Skin of body (tissue), 3 donors: ENCODE measurements at places on chromosomes 13 and 19.

DNA sequence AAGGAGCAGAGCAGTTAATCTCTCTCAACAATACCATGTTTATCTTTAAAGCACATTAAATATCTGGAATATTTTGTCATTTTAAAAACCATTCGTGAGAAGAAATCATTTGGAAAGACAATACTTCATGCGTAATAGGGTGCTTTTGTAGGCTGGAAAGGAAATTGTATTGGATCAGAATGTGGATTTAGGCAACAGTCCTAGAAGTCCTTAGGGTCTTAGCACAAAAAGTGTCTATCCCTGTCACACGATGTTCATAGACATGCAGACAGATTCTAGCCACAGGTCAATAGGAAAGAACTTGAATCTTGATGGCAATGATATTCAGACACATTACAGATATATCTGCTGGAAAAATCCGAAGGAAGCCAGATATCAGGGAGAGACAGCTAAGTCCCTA, 156.0 kb downstream of the KCTD12 start:
- no peak for DNase-seq

GRCh38 chr13:27960362-27961226, 8.5 kb downstream of the CDX2 start:
- no peak for DNase-seq

GRCh38 chr19:32828643-32829344, 40.8 kb downstream of the SLC7A9 start:
- DNase-seq: no peak

- no peak for DNase-seq
These were observed 3.3 kb downstream of the ISYNA1 start for GRCh38 chr19:18434411-18435175.

GRCh38 chr19:28878862-28879566, 333.9 kb downstream of the UQCRFS1 start:
- peak; percentile 32 for DNase-seq

DNA sequence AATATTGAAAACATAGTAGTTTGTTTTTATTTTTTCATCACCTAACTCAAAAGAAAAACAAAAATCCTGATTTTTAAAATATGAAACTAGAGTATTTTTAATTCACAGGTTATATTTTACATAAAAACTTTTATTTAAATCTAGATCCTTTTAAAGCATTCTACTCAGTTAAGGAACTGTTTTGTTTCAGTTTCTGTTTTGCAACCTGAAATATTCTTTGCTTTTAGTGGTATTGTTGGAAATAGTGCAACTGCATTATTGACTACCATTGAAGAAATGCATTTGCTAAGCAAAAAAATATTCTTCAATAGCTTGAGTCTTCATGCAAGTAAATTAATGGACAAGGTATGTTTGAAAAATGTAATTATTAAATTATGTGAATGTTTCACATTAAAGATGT, 43.8 kb downstream of the COG6 start:
- DNase-seq: no peak

DNA sequence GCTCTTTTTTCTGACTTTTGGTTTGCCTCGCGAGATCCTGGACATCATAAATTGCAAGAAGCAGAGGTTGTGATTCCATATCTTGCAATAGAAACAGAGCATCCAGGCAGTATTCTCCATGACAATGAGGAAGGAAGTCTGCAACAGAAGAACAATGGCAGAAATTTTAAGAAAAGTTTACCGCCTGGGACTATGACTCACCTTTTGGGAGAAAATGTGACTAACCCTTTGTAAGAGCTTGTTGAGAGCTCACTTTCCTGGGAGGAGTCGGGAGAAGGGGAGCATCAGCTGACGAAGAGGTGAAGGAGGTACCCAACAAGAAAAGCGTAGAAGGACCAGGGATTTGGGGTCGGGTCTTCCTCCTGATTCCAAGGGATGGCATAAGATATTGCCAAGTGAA, 34.3 kb upstream of the TNFSF11 start:
- DNase-seq: no peak

DNA sequence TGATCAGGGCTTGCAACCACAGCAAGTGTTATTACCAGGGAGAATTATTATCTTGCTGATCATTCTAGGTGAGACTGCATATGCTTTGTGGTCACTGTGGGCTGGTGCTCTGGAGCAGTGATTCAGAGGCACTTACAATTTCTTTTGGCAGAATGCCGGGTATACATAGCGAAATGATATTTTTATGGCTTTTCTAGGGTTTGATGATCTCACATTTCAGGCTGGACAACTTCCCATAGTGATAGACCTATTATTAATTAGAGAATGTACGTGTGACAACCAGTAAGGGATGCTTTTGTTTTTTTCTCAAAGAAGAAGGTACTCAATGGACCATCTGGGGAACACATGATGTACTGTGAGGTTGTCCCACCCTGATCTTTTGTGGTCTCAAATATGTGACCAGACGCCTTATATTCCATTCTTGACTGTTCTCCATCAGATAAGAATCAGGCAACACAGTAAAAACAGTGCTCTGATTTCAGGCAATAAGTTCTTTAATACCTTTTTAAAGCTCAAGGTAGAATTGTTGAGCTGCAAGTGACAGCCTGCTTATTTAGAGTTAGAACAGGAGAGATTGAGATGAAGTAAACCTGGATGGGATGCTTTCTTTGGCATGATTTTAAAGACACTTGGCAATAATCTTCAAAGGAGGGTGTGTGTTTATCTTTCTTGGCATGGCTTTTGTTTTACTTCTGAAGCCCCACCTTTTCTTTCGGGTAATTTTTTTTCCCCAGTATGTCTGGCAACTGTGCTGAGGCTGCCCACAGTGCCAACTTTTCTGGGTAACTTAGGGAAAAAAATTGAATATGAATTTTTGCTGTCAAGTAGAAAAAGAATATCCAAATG, 27.4 kb upstream of the SCEL start:
- DNase-seq: no peak

GRCh38 chr13:50248516-50249143, 233.4 kb downstream of the KCNRG start:
- DNase-seq: no peak

DNA sequence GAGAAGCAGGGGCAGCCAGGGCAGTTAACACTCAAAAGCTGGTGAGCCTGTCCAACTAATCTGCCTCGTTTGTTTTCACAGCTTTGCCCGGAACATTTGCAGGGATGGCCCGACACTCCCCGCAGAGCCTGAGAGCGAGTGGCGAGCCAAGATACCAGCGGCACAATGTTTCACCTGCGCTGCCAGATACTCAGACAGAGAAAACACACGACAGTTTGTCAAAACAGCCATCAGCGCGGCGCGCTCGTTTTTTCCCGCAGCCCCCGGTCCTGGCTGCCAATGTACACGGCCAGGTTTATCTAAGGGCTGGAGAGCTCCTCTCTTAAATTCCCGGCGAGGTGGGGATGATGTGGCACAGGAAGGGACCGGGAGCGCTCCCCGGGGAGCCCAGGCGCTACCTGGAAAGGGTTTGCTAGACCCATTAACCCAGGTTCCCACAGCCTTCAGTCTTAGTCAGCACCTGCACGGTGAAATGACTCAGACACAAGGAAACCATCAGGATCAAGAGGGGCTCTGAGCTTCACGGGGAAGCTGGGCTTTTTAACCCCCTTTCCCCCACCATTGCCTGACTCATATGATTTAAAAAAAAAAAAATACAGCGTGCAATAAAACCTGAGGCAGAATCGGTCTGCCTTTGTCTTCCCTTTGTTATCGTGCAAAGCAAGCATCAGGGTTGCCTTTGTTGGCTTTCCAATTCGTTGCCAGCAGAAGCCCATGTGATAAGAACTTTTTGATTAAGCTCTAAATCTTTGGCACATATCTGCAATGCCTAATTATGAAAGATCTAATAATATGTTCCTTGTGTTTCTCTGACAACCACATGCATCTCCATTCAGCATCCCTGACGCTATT, 186.2 kb downstream of the EFNB2 start:
- DNase-seq: no peak

- DNase-seq: no peak
These were observed 38.6 kb upstream of the RGCC start for GRCh38 chr13:41418731-41419130.
